ENCODE measurements at places on chromosomes 12 and 14.

DNA sequence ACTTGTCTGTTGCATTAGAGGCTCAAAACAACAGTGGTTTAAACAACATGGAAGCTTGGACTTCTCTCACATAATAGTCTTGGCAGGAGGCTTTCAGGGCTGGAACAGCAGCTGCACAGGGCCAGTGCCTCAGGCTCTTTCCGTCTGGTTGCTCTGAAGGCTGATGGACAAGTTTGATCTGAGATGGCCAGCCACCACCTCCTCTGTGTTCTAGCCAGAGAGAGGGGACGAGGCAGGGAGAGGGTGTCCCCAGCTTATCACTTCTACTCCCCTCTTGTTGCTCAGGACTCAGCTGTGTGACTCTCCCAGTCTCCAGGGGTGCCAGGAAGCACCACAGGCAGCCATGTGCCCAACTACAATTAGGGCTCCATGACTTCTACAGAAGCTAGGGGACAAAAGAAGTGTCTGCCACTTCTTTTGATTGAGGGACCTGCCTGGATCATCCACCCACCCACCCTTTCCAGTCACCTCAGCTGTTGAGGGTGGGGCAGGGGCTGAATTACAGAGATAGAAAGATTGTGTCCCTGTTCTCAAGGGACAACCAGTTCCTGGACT lies 46.6 kb downstream of the SMIM41 start:
- no peak for DNase-seq

GRCh38 chr12:26334621-26335124 lies 139.3 kb downstream of the SSPN start:
- no peak for DNase-seq

- DNase-seq, result no peak
These were observed 124.6 kb downstream of the KICS2 start for GRCh38 chr12:64097366-64098105.

DNA sequence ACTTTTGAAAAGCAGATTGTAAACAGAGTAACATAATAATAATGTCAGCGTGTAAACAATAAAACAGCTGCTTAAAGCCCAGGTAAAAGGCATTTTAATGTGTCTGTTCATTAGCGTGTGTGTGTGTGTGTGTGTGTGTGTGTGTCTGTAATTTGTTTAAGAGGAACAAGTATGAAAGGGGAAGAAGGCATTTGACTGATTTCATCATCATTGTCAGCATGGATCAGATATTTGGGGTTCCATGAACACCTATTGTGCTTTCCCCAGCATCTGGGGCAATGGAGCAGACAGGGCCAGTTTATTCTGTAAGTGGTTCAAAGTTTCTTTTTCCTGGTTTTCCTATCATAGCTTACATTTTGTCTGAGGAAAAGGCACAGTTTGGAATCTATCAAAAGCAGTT lies 28.9 kb downstream of the SLC25A21 start:
- no peak for DNase-seq

- peak; percentile 64 for DNase-seq
These were observed 78.8 kb downstream of the SEC23A start for GRCh38 chr14:39023939-39024871.

- no peak for DNase-seq
These were observed 156.8 kb downstream of the DUSP6 start for GRCh38 chr12:89195470-89195869.

- no peak for DNase-seq
These were observed 1.4 kb downstream of the FOXA1 start for GRCh38 chr14:37593511-37594237.

GRCh38 chr12:98754095-98754494 lies 109.0 kb downstream of the APAF1 start:
- no peak for DNase-seq

GRCh38 chr12:19461999-19462398 lies 22.7 kb downstream of the AEBP2 start:
- no peak for DNase-seq

DNA sequence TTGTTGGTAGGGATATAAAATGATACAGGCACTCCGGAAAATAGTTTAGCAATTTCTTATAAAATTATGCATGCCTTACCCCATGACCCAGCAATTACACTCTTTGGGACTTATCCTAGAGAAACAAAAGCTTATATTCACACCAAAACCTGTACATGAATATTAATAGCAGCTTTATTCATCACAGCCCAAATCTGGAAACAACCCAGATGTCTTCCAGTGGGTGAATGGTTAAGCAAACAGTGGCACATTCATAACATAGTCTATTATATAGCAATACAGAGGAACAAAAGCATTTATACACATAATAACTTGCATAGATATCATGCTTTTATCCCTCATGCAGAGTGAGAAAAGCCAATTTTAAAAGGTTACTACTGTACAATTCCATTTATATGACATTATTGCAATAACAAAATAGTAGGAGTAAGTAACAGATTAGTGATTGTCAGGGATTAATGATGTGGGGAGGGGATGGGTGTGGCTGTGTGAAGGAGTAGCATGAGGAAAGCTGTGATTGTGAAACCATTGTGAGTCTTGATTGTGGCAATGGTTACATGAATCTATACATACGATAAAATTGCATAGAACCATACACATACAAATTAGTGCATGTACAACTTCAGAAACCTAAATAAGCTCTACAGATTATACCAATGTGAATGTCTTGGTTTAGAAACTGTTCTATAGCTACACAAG lies 363.1 kb upstream of the OR4E1 start:
- no peak for DNase-seq

GRCh38 chr12:28963554-28963953 lies 185.5 kb upstream of the FAR2 start:
- DNase-seq, result no peak

- DNase-seq, result peak; percentile 50
These were observed 103.3 kb upstream of the PMCH start for GRCh38 chr12:102300824-102301461.

GRCh38 chr14:96409701-96410100 lies 17.8 kb downstream of the AK7 start:
- DNase-seq, result no peak

GRCh38 chr12:65986047-65986446 lies 144.5 kb downstream of the LLPH start:
- no peak for DNase-seq
